ENCODE measurements at places on chromosomes 5 and 9.

GRCh38 chr5:142078221-142078620 lies 30.4 kb upstream of the NDFIP1 start:
- peak; percentile 90 for DNase-seq

- no peak for DNase-seq
Observed at GRCh38 chr5:133797167-133797566, 171.3 kb downstream of the C5orf15 start.

DNA sequence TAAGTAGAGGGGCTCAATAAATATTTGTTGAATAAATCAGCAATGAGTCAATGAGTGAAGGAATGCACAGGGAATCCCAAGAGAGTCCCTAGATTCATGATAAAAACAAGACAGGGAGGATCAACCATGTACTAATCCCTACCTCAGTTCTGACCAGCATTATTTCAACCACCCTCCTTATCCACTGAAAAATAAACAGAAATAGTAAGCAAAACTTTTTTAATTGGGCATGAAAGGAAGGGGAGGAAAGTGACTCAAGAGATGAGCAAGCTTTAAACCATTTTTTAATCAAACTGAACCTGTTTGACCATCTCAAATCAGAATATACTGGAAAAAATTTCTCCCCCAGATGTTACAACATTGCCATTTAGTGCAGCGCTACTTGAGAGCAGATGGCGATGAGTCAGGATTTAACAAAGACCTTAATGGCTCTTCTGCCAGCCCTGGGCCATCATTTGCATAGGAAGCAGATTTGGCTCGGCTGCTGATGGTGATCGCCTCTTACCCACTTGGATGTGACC lies 194.8 kb upstream of the SLC30A5 start:
- DNase-seq = peak; percentile 57

- no peak for DNase-seq
Observed at GRCh38 chr5:2155556-2155955, 272.8 kb upstream of the IRX4 start.

DNA sequence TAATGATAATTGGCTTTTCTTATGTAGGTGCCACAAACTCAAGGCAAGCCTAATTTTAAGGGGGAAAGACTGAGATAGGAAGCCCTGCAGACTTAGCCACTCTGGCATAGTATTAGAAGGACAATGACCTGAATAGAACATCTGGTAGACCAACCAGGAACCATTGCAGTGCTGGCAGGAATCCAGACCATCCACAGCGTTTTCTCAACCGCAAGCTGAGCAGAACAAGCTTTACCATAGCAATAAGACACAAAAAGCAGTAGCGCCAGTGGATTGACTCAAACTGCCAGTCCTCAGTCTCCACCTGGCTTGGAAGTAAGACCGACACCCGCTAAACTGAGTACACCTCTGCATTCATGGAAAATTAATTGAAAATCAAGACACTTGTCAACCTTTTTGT lies 141.3 kb upstream of the LPAR1 start:
- DNase-seq = no peak

DNA sequence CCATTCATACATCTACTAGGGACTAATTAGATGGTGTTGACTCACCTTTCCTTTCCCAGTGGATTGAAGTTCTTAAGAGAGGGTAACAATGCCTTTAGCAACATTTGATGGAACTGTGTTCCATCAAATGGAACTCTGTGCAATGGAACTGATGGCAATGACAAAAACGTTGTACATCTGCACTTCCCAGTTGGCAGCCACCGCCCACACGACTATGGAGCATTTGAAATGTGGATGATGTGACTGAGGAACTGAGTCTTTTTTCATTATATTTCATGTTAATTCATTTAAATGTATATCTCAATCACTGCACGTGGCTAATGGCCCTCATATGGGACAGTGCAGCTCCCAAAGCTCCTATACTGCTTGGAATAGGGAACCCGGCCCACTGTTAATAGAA lies 39.0 kb upstream of the ICE1 start:
- DNase-seq = no peak

GRCh38 chr9:137256856-137257255 lies 1.7 kb downstream of the NELFB start:
- no peak for DNase-seq

DNA sequence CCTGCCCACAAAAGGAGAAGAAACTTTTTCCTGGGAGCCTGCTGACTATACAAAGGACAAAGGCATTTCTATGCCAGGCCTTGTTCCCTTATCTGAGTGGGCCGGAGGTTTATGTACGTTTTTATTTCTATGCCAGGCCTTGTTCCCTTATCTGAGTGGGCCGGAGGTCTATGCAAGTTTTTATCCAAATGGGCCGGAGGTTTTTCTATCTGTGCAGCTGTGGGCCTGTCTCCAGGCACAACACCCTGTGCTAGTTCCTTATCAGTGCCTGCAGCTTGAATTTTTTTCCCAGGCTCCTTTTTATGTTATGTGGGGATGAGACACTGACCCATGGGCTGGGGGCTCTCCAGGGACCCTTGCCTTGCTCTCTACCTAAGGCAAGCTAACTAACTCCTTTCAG lies 5.5 kb downstream of the SLC25A2 start:
- no peak for DNase-seq

- DNase-seq = no peak
Observed at GRCh38 chr5:158629591-158630312, 470.0 kb downstream of the EBF1 start.

DNA sequence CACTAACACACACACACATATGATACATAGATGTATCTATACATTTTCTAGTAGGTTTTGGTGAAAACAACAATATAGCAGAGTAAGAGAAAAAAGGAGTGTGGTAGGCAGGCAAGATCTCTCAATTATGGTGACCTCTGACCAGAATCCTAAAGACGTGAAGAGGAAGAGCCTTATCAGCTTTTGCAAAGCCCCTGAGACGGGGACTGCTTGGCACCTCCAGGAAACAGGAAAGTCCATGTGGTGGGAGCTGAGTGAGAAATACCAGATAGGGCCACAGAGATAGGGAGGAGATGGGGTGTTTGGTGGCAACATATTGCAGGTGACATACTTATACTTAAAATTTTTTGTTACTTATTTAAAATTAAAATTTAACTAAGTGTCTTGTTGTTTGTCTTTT lies 39.9 kb upstream of the CTXN3 start:
- no peak for DNase-seq

DNA sequence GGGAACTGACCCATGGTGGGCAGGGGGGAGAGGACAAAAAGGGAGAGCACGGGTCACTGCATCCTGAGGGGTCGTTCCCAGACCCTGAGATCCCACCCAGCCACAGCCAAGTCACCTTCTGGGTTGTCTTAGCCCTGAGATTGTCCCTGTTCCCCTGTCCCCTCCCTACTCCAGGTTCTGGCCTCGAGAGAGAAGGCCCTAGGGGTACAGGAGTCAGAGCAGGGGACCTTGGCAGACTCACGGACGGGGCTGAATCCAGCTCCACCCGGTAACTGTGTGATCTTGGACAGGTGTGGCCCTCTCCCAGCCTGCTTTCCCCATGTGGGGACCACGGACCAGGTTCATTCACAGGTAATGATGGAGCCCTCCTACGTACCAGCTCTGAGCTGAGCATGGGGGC lies 11.2 kb upstream of the CERCAM start:
- no peak for DNase-seq

DNA sequence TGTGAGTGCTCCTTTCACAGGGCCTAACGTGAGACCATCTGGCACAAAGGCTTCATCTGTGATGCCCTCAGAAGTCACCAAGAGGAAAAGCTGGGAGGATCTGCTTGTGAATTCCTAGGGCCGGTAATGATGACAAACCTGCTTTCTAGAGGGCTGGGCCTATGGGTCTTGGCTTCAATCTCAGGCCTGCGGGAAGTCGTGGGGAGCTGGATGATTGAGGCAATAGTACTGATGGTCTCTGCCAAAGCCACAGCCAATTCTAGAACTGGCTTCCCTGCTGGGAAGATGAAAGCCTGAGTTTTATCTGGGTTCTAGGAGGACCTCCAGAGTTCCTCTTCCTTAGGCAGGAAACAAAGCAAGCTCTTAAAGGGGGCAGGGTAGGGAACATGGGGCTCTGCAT lies 102.7 kb downstream of the TMEM215 start:
- DNase-seq = no peak

DNA sequence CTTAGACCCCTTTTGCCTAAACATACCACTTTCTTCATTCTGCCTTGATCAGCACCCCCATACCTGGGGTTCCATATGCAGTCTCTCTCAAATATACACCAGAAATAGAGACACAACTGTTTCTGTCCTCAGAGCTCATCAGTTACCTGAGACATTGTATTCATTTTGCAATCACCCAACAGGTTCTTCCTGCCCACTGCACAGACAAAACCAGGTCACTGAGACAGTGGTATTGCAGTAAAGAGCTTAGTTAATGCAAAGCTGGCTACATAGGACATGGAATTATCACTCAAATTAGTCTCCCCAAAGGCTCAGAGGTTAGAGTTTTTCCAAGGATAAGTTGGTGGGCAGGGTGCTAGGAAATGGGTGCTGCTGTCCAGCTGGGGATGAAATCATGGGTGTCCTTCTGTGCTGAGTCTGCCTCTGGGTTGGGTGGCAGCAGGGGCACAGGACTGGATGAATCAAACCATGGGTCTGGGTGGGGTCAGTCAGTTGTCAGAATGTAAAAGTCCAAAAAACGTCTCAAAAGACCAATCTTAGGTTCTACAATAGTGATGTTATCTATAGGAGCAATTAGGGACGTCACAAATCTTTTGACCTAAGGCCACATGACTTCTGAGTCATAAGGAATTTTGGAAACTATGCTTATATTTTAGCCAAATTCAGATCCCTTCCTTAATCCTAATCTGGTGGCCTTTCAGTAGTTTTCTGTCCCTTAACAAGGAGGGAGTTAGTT lies 41.0 kb downstream of the KCNV2 start:
- DNase-seq = no peak

- DNase-seq = no peak
Observed at GRCh38 chr5:106195679-106196474, 1474.9 kb downstream of the EFNA5 start.

DNA sequence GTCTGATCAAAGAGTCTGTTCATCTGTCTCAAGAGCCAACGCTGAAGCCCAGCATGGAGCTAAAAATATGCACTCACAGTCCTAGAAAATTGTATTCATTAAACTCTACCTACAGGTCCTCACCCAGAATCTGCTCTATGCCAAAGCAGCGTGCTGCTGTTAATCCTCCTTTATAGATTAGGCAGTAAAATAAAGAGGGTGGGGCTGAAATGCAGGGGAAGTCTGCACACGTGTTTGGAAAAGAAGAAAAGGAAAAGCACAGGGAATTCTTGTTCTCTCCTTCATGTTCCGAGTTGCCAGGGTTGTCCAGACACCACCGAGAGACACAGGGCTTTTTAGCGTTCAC lies 121.4 kb upstream of the TMEM161B start:
- no peak for DNase-seq

GRCh38 chr9:1319436-1319835 lies 269.3 kb downstream of the DMRT2 start:
- DNase-seq = no peak

GRCh38 chr9:130579738-130580463 lies 524 bp downstream of the FUBP3 start:
- no peak for DNase-seq

- no peak for DNase-seq
Observed at GRCh38 chr5:126852091-126852571, 75.2 kb downstream of the LMNB1 start.

DNA sequence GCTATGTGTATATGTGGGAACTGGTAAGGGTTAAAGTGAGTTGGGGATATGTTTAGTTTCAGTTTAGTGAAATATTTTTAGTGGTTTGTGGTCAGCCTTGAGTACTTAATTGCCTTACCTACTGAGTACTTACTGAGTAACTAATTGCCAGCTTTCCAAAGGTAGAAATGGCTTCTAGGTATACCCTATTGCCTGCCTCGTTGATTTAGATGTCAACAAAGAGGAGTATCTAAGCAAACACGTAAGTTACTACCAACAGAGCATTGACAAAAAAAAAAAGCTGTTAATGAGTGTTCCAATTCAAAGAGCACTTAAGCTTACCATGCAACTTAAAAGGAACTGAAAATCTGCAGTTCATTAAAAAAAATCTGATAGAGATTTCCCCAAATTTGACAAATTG lies 8.8 kb downstream of the ATP10B start:
- no peak for DNase-seq

GRCh38 chr9:72947984-72948465 lies 4.8 kb downstream of the ALDH1A1 start:
- DNase-seq = no peak

GRCh38 chr5:151432210-151432609 lies 15.2 kb upstream of the SLC36A1 start:
- no peak for DNase-seq

DNA sequence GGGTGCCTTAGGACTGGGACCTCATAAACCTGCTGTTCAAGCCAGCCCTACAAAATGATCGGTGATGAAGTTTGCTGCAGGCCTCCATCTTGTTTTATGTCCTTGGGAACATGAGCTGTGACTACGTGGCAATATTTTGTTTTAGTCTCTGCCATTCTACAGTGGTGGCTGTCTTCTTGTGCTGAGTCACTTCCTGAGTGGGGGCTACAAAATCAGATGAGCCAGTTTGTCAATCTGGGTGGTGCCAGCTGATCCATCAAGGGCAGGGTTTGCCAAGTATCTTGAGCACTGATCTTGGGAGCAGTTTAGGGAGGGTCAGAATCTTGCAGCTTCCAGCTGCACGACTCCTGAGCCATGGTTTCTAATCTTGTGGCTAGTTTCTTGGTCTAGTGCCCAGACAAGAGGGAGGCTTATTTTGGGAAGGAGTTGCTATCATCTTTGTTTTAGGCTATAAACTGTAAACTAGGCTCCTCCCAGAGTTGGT lies 94.7 kb downstream of the YTHDC2 start:
- DNase-seq = no peak

DNA sequence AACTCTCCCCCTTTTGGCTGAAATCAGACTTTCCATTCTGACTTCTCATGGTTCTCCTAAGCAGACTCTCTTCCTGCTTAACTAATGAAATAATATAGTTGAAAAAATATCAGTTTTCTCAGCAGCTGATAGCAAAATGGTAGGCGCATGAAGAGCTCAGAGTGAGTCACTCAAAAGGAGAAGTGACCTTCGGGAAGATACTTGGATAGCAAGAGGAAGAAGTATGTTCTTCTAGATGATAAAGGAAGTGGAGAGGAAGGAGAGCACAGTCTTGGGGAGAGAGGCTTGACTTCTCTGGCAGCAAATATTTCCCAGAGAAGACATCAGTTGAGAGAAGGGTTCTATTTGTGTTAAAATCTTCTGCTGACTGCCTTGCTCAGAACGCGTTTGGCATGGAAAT lies 101.5 kb downstream of the TAF11L14 start:
- DNase-seq = no peak

GRCh38 chr5:35227720-35228119 lies 2.6 kb downstream of the PRLR start:
- DNase-seq = no peak
